Pancreas (tissue), 10 donors: ENCODE measurements at places on chromosomes 1 and 21.

DNA sequence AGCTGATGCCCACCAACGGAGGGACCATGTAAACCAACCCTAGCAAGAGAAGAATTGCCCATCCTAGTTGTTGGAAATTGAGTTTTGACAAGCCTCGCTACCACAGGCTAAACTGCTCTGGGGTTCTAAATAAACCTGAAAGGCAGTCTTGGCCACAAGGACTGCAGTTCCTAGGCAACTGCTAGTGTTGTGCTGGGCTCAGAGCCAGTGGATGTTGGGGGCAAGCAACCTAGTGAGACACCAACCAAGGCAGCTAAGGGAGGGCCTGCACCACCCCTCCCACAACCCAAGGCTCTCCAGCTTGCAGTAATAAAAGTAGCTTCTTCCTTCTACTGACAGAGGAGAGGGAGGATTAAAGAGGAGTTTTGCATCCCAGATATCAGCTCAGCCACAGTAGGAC is 102.4 kb upstream of the PKN2 start:
- H3K4me3 ChIP-seq = no peak overlapping the region
- H3K27me3 ChIP-seq = no peaks in the 10 kb centered on the region
- DNase-seq = no peak
- H3K36me3 ChIP-seq = no peaks in the 10 kb centered on the region

- no peak overlapping the region for H3K27ac ChIP-seq
- no peaks in the 10 kb centered on the region for H3K36me3 ChIP-seq
- DNase-seq = no peak
- no peaks in the 10 kb centered on the region for H3K4me1 ChIP-seq
- no peaks in the 10 kb centered on the region for H3K27me3 ChIP-seq
Measured at GRCh38 chr1:180952657-180953013, 39.9 kb downstream of the KIAA1614 start.

DNA sequence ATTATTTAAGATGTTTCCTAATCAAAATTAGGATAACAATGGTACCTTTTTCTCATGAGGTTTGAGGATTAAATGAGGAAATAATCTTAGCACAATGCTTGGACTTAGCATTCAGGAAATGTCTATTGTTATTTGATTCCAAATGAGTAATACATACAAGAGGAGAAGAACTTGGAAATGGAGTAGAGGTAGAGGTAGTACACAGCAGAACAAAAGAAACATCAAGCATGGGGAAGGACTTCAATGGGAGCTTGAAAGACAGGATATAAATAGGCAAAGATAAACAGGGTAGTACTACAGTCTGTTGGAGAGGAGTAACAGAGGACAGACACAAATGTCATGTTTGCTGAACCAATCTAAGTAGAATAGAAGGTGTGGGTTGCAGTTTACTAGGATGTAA is 59.5 kb upstream of the RGS2 start:
- no peaks in the 10 kb centered on the region for H3K27me3 ChIP-seq
- DNase-seq = no peak
- H3K36me3 ChIP-seq = no peaks in the 10 kb centered on the region
- H3K27ac ChIP-seq = no peak overlapping the region

GRCh38 chr1:204176049-204176448 is 9.9 kb upstream of the REN start:
- H3K4me1 ChIP-seq = no peaks in the 10 kb centered on the region
- no peak overlapping the region for H3K4me3 ChIP-seq
- H3K27ac ChIP-seq = no peak overlapping the region
- H3K36me3 ChIP-seq = no peaks in the 10 kb centered on the region
- no peak for DNase-seq

DNA sequence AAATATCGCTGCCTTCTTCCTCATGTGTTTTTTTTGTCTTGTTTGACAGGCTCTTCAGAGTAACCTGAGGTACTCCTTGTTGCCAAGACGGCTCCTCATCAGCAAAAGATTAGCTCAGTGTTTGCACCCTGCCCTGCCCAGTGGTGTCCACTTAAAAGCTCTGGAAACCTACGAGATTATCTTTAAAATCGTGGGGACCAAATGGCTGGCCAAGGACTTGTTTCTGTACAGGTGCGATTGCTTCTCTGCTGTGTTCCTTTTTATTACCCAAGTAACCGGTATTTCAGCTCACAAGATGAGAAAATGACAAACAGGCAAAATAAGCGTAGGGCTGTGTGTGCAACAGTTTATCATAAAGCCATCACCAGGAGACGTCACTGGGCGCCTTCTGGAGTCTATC is 42.4 kb downstream of the DOP1B start:
- peaks cover 18% of the 10 kb centered on the region for H3K4me1 ChIP-seq
- H3K27ac ChIP-seq = no peak overlapping the region
- H3K36me3 ChIP-seq = no peaks in the 10 kb centered on the region

DNA sequence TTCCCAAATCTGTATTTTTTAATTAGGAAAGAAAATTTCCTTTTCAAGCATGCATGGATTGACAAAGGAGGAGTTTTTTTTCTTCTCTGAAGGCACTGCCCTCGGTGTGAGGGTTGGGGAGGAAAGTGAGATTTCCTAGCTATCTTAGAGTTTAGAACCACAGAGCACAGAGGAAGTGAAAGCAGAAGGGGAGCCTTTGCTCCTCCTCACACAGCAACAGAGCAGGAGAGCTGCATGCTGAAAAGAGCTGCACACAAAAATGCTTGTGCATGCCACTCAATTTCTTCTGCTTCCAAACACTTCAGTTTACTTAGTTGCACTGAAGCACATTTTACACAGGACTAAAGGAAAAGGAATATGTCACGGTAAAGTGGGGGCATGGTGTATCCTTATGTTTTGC is 308.1 kb downstream of the GPATCH2 start:
- no peaks in the 10 kb centered on the region for H3K27me3 ChIP-seq
- no peaks in the 10 kb centered on the region for H3K36me3 ChIP-seq
- H3K27ac ChIP-seq = no peak overlapping the region
